ENCODE measurements at places on chromosomes 2 and 18. TPM values are rescaled to one million over a fixed set of nuclear protein-coding genes. Genes with fewer than 3 reads are reported as not detected.

DNA sequence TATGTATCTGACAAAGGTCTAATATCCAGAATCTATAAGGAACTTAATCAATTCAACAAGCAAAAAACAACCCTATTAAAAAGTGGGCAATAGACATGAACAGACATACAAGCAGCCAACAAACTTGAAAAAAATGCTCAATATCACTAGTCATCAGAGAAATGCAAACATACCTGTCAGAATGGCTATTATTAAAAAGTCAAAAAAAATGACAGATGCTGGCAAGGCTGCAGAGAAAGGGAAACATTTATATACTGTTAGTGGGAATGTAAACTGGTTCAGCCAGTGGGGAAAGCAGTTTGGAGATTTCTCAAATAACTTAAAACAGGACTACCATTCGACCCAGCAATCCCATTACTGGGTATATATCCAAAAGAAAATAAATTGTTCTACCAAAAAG is 21.6 kb downstream of the SESTD1 start:
- H3K27ac ChIP-seq: no peak overlapping the region
- peaks cover 23% of the 10 kb centered on the region for H3K36me3 ChIP-seq
- H3K27me3 ChIP-seq: no peaks in the 10 kb centered on the region
- DNase-seq: no peak
- no peak overlapping the region for H3K4me3 ChIP-seq

DNA sequence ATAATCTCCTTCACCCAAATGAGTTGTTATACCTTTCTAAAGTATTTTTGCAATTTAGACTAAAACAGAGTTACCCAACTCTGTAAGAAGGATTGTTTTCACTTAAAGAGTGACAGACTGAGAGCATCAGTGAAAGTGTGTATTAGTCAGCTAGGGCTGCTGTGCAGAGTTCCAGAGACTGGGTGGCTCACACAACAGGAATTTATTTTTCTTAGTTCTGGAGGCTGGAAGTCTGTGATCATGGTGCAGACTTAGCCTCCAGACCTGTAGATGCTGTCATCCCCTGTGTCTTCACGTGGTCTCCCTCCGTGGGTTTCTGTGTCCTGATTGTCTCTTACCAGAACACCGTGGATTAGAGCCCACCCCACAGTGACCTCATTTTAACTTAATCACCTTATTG is 40.0 kb downstream of the BCL2L11 start:
- H3K36me3 ChIP-seq: peaks cover 24% of the 10 kb centered on the region
- H3K4me1 ChIP-seq: peaks cover 55% of the 10 kb centered on the region
- H3K27me3 ChIP-seq: no peaks in the 10 kb centered on the region
- no peak overlapping the region for H3K4me3 ChIP-seq
- no peak for DNase-seq

DNA sequence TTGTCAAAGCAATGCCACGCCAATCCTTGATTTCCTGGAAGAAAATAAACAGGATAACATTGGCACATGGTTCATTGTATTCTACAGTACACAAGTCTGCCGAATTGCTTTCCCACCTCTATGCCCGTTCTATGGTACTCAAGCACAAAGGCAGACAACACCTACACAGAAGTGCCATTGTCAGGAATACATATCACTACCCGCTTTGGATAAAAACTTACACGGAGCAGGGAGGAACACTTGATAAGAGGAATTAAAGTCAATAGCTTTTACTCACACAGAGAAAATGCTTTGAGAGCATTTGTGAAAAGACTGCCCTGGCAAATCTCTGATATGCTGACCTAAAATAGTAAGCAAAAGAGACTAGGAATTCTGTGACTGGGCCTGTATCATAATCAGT is 23.4 kb downstream of the PLEKHM3 start:
- no peaks in the 10 kb centered on the region for H3K36me3 ChIP-seq
- H3K4me3 ChIP-seq: no peak overlapping the region
- no peak for DNase-seq
- H3K27ac ChIP-seq: no peak overlapping the region
- H3K27me3 ChIP-seq: no peaks in the 10 kb centered on the region

GRCh38 chr2:43303889-43304288 is 77.5 kb upstream of the ZFP36L2 start:
- no peaks in the 10 kb centered on the region for H3K27me3 ChIP-seq
- no peak overlapping the region for H3K4me3 ChIP-seq
- H3K27ac ChIP-seq: peak overlapping the region; percentile 3
- no peak for DNase-seq
- H3K4me1 ChIP-seq: peaks cover 41% of the 10 kb centered on the region

GRCh38 chr2:136357007-136357380 is 239.0 kb upstream of the CXCR4 start:
- no peaks in the 10 kb centered on the region for H3K36me3 ChIP-seq
- no peak overlapping the region for H3K27ac ChIP-seq
- H3K27me3 ChIP-seq: no peaks in the 10 kb centered on the region

- H3K4me1 ChIP-seq: peaks cover 66% of the 10 kb centered on the region
- peak overlapping the region; percentile 98 for H3K27ac ChIP-seq
Measured at GRCh38 chr18:46334868-46335281, 230.7 kb downstream of the HAUS1 start.

KCNE4 gene
- total RNA-seq: not detected

CCDC141 gene
- total RNA-seq: not detected

AP1S3 gene
- 5.0 TPM for total RNA-seq

KRCC1 gene
- total RNA-seq: 15.5 TPM

KCNG2 gene
- not detected for total RNA-seq

Measured in neural crest cell (in vitro differentiated cells).